Activated naive CD4-positive, alpha-beta T cell (primary cell): ENCODE measurements at places on chromosomes 2 and 18.

- no peak for DNase-seq
Measured at GRCh38 chr2:26300234-26300925, 45.6 kb upstream of the SELENOI start.

- no peak for DNase-seq
Measured at GRCh38 chr2:190138032-190138431, 75.5 kb upstream of the MSTN start.

DNA sequence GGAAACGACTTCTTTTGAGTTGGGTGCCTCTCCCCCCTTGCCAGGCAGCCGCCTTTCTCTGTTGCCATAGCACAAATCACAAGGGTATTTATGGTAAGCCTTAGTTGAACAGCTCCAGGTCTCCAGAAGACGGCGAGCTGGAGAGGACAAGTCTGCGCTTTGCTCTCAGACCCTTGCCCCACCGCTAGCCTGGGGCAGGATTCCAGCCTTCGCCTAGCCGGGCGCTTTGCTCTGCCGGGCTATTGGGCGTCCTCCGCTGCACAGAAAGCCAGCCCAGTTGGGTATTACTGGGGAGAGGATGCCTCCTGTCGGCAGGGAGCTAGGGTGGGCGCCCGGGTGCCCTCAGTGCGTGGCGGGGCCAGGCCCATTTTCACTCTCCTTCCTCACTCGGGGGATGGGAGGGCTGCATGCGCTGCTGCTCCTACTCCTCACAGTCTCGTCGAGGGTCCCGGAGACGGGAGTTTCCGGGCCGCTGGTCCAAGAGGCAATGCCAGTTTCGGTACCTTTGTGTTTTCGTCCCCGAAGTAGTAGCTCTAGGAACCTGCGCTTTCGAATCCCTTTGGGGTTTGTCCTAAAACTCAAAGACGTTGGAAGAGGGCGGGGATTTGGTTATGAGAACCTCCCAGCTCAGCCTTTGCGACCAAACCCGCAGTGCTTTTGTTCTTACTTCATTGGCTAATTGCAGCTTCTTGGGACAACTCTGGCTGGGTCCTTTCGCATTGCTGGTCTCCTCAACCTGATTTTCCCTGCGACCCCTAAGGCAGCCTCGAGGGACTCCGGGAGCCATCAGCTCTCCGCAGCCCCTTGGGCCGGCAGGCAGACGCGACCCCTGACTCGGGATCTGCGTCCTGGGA, 3.6 kb upstream of the DLX2 start:
- DNase-seq = no peak

GRCh38 chr2:144477281-144477956, 42.5 kb downstream of the ZEB2 start:
- DNase-seq = no peak

DNA sequence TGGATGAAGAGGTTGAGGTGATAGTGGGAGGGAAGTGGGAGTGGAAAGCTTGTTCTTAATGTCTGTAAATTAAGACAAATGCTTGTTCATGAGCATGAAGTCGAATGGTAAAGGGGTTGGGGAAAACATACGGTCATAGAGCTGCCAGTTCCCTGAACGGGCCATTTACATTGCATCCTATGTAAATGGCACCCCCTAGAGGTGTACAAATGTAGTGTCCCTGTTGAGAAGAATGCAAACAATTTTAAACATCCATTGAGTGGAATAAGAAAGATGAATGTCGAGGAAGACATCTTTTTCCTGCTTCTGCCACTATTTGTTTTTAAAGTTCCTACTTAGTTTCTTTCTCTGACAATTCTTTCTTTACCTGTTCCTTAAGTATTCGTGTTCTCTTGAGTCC, 155.7 kb downstream of the RDH14 start:
- DNase-seq = no peak

DNA sequence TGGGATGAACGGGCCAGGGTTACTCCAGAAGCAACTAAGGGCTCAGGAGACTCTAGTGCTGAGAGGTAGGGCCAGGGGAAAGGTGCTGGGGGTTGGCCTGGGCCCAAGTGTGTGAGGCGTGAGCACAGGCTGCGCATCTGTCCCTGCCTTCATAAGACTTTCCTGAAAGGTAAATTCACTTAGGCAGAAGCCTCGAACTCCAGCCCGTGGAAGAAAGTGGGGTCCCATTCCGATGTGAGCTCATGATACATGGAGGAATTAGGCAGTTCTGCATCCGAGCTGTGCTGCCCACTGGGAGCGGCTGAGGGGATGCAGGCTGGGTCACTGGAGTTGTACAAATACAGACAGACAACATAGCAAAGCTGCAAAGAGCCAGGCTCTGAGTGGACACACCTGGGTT, 16.2 kb downstream of the PARD6G start:
- no peak for DNase-seq

DNA sequence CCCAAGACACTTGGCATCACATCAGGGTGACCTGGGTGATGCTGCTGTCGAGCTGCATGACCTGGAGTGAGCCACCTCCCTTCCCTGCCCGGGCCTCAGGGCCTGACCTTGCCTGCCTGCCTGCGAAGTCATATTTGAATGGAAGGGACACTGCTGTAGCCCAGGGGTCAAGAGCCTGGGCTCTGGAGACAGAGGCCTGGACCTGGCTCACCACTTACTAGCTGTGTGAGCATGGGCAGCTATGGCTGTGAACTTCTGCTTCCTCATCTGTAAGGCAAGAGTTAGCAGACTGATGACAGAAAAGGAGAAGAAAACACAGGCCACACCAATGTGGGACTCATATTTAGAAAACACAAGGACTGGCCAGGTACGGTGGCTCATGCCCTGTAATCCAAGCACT, 118.7 kb downstream of the ZFP36L2 start:
- no peak for DNase-seq

DNA sequence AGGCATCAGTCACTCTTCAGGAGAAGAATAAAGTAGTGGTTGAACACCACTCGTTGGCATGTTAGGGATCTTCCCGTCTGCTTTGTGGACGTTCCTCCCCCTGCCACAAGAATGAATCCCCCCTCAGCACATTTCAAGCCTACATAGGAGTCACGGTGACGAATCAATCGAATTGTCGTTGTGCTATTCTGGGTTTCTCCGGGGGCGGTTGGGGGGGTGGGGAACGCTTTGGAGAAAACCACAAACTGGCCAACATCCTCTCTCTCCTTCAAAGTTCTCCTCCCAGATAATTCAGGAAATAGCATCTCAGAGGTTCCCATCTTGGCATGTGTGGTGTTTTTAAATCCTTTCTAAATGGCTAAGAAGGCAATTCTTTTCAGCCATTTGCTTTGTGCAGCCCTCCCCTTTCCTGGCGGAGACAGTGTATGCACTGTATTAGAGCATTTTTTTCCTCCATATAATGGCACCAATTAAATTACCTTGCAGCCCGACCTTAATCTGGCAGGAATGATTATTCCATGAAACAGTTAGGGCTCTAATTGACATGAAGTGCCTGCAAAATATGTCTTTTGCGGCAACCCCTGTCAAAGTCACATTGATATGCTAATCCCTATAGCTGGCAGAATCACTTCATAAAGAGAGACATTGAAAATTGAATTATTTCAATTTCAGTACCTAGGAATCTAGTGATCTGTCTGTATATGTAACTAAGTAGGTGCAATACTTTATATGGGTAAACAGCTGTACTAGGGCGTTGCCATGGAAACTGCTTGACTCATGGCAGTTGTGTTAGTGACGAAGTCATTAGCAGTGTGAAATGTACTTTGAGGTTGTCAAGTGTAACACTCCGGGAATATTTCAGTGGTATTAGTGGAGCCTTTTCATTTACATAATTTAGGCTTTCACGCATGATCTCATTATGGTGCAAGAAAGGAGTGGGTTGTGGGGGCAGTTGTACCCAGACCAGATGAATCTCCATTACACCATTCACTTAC, 323.4 kb upstream of the SLC14A2 start:
- no peak for DNase-seq

DNA sequence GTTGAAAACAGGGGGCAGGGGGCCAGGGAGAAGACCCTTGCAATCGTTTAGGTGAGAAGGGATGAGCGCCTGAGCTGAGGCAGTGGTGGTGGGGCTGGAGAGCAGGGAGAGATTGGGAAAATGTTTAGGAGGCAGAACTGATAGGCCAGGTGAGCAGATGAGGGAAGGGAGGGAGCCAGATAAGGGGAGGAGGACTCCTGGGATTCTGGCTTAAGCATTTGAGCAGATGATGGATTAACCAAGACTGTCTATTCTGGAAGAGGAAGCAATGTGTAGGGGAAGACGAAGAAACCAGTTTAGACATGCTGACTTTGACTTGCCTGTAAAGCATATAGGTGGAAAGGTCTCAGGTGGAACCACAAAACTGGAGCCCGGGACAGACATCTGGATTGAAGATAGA, 49.9 kb upstream of the ASPRV1 start:
- DNase-seq = no peak

DNA sequence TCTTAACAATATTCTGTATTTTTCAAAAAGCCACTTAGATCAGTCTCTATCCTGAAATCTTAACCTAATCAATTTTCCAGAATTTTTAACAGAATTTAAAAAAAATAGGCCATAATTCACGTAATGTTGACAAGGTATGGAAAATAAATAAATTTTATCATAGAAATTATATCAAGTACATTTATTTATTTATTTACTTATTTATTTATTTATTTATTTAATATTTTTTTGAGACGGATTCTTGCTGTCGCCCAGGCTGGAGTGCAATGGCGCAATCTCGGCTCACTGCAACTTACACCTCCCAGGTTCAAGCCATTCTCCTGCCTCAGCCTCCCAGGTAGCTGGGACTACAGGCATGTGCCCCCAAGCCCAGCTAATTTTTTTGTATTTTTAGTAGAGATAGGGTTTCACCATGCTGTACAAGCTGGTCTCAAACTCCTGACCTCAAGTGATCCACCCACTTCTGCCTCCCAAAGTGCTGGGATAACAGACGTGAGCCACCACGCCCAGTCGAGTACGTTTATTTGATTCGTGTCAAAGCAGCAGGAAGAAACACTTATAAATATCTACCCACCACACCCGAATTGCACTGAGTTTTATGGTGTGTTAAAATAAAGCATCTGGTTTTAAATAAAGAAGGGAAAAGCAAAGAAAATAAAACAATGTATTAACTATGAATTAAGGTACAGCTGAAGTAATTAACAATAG, 60.1 kb downstream of the DSC3 start:
- DNase-seq = no peak

DNA sequence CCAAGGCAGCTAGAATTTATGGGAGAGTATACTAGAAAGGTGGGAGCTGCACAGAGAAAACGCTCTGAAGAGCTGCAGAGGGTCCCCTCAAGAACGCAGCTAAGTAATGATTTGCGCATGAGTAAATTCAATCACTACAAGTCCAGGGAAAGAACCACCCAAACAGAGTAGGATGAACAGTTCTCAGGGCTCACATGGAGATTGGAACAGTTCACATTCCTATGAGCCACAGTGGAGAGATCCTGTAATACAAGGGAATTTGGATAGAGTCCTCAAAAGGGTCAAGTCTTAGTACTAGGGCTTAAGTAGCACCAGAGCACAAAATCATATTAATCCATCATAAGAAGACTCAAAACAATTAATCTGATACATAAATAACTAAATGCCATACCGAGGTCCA, 12.7 kb downstream of the OLA1 start:
- no peak for DNase-seq

DNA sequence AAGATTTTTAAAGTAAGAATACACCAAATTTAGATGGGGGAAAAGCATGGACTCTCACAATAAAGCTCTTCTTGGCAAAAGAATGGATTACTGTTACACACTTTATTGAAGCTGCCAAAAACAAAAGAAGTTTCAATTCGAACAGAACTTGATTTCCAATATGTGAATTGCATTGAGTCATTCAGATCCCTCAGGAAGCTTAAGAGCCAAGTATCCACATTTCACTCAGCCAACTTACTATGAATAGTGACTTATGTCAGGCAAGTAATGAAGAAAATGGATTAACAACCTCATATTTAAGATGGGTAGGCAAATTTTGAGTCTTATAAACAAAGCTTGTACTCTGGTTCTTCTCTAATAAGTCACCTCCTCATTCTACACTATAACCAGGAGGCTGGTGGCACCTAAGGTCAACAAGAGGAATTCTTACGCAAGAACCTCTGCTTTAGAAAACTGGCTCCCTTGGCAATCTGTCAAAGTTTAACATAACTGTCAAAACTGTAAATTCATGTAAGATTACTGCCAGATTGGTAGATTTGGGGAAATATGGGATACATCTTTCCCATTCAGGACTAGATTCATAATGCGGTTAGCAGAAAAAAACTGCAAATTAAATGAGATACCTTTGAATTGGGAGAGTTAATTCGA, 6.0 kb downstream of the HADHA start:
- no peak for DNase-seq

GRCh38 chr2:235614176-235614860, 120.5 kb downstream of the AGAP1 start:
- DNase-seq = no peak

- no peak for DNase-seq
Measured at GRCh38 chr2:148957023-148957422, 81.5 kb upstream of the LYPD6B start.

GRCh38 chr2:18883616-18884456, 294.5 kb upstream of the NT5C1B start:
- no peak for DNase-seq

DNA sequence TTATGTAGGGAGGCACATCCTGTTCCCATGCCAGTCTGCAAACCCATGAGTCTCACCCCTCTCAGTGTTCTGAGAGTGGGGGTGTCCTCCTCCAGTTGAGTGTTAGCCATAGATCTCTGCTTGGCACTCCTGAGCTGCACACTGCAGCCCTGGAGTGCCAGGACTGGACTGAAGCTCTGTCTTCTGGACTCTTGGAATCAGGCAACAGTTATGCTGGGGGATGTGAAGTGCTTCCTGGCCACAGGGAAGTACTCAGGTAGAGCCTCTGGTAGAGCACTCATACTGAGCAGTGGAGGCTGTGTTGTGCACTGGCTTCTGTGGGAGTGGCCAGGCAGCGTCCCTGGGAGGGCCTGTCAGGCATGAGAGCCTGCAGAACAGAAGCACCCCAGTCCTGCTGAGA, 43.0 kb downstream of the SERPINB7 start:
- no peak for DNase-seq

DNA sequence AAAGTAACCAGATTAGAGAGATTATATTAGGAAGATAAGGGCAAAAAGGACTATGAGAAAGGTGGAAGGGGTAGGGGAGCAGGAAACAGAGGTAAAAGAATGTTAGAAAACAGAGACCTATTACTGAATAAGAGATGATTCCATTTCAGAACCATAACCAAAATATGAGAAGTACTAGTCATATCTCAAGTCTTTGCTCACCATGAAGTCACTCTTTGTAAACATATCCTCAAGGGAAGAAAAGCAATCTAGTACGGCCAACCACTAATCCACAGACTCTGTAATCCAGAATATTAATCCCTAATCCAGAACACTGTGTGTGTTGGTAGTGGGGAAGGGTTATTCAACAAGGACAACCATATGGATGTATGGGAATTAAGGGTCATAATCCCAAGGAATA, 92.0 kb downstream of the CDCA7 start:
- no peak for DNase-seq

GRCh38 chr2:60299179-60299578, 254.3 kb downstream of the BCL11A start:
- no peak for DNase-seq

GRCh38 chr18:21272016-21272579, 30.1 kb downstream of the GREB1L start:
- no peak for DNase-seq
